ENCODE measurements at places on chromosomes 7 and 10.

DNA sequence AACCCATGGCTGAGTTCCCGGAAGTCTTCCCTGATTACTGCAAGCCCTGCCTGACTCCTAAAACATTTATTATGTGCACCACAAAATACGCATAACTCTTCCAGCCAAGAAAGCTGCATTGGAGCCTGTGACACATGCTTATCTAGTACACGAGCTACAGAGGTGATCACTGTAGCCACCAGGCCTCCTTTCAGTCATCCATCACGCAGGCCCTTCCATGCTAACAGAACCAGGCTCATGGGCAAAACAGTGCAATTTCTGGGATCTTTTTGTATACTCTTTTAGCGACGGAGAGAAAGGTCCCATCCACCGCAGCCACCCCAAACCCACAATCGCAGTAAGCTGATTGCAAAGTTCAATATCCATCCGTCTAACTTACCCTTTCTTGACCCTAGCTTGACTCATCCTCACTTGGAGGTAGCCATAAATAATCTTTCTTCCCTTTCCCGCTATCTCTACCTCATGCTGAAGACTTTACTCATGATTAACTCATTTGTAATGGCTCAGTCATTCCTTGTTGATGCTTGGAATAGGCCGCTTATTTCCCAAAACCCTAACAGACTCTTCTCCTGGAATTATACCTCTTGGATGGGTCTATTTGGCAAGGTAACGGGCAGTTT, 1203.5 kb downstream of the TYW1 start:
- no peak for DNase-seq

GRCh38 chr7:130831817-130832481, 97.9 kb upstream of the KLF14 start:
- no peak for DNase-seq

DNA sequence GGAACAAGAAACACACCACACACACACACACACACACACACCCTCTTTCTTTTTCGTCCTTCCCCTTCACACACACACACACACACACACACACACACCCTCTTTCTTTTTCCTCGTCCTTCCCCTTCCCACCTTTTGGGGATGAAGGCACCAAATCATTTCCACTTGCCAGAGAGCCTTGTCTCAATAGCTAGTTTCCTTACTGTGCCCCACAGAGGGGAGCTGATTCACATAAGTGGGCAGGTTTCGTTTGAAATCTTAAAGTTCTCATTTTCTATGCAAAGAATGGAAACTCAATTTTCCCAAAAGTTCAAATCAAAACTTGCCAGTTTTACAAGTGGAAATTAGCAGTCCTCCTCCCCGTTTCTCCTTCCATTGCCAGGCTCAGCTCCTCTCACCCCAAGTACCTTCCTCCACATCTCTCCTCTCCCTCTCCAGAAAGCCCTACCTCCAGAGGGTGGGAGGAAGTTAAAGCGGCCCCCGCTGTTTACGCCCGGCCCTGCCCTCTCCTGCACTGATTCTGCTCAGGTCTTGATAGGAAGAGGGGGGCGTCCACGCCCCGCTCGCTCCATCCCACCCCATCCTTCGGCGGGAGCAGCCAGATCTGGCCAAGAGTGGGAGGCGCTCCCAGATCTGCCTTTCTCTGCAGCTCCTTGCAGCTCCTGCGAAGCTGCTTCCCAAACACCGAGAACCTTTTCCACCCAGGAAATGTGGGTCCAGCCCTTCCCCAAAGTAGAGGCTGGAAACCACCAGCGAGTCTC, 1.3 kb downstream of the CTTNBP2 start:
- DNase-seq, result no peak

DNA sequence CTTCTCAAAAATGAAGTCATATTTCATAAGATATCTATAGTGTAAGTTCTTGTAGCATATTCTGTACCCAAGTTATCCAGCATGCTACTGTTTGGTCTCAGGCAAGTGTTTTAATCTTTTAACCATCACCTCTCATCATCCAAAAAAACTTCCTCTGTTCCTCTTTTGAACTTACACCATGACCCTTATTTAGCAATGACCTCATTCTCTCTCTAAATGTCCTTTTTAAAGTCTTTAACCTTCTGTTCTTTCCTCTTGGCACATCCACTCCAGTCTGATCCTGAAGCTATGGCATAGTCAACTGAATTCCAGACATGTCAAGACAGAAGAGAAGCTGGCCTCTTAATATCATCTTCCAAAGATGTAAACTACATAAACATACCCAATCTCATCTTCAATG, 26.2 kb downstream of the PPP3CB start:
- DNase-seq, result no peak

GRCh38 chr10:12422189-12422588, 72.8 kb downstream of the CAMK1D start:
- no peak for DNase-seq

- DNase-seq, result no peak
These were observed 77.0 kb downstream of the ZNF277 start for GRCh38 chr7:112283382-112283910.

DNA sequence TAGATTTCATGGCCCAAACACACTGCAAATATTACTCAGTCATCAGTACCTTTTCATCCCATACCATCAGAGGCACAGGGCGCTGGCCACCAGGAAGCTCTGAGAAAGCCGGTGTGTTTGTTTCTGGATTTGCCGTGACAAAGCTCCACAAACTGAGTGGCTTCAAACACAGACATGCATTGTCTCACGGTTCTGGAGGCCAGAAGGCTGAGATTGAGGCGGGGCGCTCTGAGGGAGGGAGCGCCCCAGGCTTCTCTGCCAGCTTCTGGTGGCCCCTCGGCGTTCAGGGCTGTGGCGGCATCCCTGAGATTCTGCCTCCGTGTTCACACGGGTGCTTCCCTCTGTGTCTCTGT, 3.7 kb upstream of the TTYH3 start:
- DNase-seq, result no peak

DNA sequence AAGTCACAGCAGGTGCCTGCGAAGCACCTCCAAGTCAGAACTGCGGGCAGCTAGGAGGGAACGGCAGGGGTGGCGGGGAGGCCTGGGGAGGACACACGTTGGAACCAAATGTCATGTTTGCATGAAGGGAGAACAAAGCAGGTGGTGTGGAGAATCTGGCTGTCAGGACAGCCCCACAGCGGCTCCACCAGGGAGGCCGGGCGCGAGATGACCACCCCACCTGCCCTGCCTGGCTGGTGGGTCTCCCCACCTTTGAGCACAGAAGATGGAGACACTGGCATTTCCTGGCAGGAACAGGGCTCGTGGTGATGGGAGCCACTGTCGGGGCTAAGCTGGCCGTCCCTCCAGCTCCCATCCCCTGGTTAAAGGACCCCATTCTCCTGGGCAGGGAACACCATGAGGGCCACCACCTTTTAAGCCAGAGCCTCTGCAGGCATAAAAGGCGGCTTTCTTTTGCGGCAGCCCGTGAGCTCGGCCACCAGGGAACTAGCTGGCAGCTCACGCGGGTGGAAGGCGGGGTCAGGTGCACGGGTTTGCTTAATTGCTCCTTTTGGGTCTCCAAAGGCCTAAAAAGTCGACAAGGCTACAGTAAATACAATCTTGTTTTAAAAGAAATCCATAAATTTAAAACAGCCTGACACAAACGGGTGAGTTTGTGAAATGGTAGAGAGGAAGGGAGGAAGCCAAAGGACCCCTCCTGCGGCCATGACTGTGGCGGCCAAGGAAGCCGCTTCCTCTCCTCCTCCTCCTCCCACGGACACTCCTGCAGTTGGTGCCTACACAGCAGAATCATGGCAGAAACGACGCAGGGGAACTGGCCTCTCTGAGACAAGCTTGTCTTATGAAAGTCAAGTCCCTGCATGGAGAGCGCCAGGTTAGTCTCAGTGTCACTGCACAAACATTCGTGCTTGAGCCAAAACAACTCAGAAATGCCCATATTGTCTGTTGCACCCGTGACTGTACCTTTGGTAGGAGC, 213.8 kb downstream of the DNAJB6 start:
- DNase-seq, result no peak
